Parietal lobe (tissue), 2 donors: ENCODE measurements at places on chromosomes 5 and 9. TPM values are rescaled to one million over a fixed set of nuclear protein-coding genes. Genes with fewer than 3 reads are reported as not detected.

The CDH9 gene
- total RNA-seq, result 14.7 TPM

The DND1 gene
- total RNA-seq, result 1.3 TPM

The PCDHAC1 gene
- 66.4 TPM for total RNA-seq

The SLC6A19 gene
- total RNA-seq, result not detected

The SH3RF2 gene
- total RNA-seq, result 0.94 TPM

The BARHL1 gene
- total RNA-seq, result not detected
